Brain (organoid and tissue), 16 donors: ENCODE measurements at places on chromosomes 2 and 18.
A peak's percentile ranks its signal among the peaks of the same experiment; 100 is the strongest.

- DNase-seq: no peak
Observed at GRCh38 chr2:119674711-119675500, 4.1 kb upstream of the TMEM177 start.

DNA sequence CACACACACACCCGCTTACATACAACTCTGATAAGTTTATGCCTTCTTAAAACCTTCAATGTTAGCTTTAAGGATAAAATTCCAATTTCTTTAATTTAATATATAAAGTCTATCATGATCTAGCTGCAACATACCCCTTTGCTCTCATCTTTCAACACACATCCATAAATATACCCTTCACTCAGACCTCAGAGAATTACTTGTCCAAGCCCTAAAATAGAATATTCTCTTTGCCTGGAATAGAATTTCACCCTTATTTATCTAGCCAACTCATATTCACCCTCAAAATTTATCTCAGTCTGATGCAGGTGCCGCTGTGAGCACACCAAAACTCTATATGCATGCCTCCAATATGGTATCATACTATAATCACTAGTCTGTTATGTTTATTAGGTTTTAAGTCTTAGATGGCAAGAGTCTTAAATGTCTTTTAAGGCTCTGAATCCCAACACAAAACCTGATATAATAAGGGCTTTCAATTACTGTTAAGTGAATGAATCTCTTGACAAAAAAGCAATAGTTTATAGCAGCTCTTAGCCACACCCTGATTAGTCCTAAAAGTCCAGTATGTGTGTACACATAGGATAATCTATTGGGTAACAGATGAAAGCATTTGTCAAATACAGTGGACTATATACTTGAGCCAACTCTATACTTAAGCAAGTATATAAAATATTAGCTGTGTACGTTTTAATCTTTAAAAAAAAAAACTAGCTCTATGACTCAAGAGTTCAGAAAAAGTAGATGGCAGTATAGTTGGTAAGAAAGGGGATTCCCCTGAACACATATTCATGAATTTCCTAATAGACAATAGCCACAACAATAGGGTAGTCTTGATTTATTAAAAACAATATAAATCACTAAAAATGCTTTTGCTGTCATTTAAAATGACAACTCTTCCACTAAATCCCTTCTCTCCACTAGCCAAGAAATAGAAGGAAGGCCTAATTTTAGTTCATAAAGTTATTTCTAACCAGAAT is 144.5 kb downstream of the EXOC6B start:
- no peak for DNase-seq

DNA sequence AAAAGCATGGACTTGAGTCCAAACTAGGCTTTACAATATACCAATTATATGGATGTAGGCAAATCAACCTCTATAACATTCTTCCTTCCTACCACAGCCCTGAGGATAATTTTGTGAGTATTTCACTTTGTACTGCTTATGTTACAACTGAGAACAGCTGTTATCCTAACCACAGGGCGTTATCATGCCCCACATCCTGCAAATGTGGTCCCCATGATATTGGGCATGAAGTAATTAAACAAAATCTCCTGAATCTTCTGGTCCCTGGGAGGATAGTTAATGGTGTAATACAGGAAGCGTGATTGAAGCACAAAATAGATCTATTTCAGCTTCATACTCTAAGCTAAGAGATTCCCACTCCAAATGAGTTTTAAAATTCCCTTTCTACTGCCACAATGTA is 223.6 kb downstream of the CDH20 start:
- DNase-seq: peak; percentile 36

- no peak for DNase-seq
Observed at GRCh38 chr2:157793053-157793612, 83.0 kb downstream of the ACVR1 start.

DNA sequence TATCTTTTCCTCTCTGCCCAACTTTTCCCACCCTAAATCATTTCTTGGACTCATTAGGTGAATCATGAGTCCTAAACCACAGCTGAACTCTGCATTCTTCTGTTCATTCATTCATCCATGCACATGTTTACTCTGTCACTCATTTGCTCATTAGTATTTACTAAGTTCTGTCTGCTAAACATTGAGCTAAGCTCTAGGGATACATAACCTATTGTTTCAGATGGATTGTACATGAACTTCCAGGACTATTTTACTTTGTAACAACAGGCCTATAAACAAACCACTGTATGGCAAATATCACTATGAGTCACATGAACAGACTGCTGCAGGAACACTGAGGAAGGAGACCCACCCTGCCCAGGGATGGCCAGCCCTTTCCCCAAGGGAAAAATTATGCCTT is 14.6 kb upstream of the DYNC2LI1 start:
- no peak for DNase-seq

DNA sequence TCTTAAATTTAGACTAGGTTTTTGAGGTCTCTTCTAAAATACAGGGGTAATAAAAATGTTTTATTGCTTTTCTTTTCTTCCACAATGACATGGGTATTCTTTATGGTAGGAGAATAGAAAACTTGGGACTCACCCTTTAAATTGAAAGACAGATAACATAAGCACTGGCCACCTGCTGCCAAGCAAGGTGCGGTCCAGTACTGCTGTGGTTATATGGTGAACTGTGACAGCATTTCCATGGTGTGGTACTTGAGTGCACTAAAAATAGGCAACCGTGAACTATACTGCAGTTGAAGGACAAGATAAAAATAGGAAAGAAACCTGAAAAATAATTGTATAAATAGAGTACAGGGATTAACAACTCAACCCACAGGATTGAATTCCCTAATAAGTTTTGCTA is 54.4 kb upstream of the GRB14 start:
- DNase-seq: no peak

- DNase-seq: peak; percentile 46
Observed at GRCh38 chr2:45874344-45874743, 222.9 kb downstream of the PRKCE start.

GRCh38 chr2:168816369-168816768 is 13.9 kb downstream of the NOSTRIN start:
- no peak for DNase-seq

DNA sequence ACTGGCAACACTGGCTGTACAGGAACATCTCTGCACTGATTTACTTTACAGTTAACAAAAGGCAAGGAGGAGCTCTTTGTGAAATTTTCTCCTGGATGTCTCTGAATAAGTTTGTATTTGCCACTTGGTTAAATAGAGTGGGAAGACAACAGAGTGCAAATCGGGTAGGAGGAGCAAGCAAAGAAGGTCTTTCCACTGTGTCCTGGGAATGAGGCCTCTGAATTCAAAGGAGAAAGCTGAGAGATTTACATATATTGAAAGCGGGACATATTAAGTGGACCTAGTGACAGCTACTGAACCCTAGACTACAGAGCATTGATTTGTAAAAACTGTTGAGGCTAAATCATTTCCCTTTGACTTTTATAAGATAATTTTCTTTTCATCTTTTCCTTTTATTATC is 117.4 kb upstream of the CHRNA1 start:
- DNase-seq: peak; percentile 13

GRCh38 chr2:34991508-34992274 is 1363.9 kb upstream of the CRIM1 start:
- no peak for DNase-seq

- no peak for DNase-seq
Observed at GRCh38 chr2:219513787-219514186, 495 bp upstream of the ASIC4 start.

- no peak for DNase-seq
Observed at GRCh38 chr2:154194909-154195643, 323.4 kb downstream of the GALNT13 start.

DNA sequence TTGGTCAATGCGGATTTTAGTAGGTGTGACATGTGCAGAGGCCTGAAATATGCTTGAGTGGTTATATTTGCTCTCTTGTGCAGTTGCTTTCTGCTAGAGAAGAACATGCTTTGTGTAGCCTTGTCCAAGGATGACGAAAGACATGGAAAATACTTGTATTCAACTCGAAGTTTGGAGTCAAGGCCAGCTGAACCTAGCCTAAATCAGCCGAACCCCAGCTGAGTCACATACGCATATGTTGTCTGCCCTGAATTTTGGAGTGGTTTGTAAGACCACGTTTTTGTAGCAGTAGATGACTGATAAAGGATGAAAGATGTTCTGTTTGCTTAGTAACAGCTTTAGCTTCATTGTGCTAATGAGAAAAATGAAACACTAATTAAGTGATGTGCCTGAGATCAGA is 22.5 kb upstream of the SPAG16 start:
- no peak for DNase-seq

GRCh38 chr2:42127425-42128424 is 41.4 kb upstream of the EML4 start:
- peak; percentile 75 for DNase-seq

- peak; percentile 85 for DNase-seq
Observed at GRCh38 chr2:229713371-229714079, 830 bp downstream of the DNER start.

DNA sequence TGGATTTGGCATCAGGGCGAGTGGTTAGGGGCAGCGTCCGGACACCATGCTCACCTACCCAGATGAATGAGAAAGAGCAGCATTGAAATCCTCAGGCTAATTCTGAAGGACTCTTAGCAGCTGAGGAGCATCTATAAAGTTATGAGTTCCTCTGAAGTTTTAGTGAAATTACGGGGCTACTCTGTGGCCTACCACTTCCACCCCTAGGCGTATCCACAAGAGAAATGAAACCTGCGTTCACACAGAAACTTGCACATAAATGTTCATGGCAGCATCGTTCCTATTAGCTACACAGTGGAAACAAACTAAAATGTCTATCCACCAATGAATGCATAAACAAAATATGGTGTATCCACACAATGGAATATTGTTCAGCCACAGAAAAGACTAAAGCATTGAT is 98.0 kb downstream of the GBX2 start:
- DNase-seq: no peak

- DNase-seq: no peak
Observed at GRCh38 chr2:154692927-154693326, 5.6 kb upstream of the KCNJ3 start.

DNA sequence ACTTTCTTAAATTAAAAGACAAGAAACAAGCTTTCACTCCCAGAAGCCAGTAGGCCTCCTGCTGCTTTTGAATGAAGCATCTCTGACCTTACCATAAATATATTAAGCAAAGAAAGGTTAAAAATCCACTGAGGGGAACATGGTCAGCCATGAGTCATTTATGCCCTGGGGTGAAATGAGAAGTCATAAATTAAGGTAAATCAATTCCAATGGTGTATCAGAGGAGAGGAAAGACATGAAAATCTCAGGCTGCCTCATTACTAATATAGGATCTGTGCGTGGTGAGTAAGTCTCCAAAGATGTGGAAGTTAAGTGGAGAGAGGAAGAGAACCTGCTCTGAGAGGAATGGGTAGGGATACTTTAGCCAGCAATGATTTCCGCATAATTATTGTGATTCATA is 292.3 kb upstream of the CHAC2 start:
- DNase-seq: no peak

- no peak for DNase-seq
Observed at GRCh38 chr18:77001979-77002378, 130.6 kb downstream of the MBP start.

- no peak for DNase-seq
Observed at GRCh38 chr2:189142893-189143759, 36.4 kb downstream of the COL5A2 start.

- no peak for DNase-seq
Observed at GRCh38 chr2:62814123-62814522, 108.6 kb downstream of the EHBP1 start.

DNA sequence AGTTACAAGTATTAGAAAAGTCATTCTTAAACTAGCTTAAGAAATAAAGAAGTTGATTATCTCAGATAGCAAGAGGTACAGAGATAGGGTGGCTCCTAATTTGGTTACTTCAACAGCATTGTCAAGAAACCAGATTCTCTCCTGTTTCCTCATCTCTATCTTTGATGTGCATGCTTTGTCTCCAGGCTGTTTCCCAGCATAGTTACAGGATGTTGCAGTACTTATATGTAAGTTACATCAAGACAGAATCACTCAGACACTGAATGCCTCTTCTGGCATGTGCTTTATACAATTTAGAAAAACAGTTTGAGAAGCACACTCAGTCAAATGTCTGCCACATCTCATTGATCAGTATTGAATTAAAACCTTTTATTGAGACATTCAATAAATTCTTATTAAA is 189.5 kb upstream of the UBE2E3 start:
- peak; percentile 2 for DNase-seq

DNA sequence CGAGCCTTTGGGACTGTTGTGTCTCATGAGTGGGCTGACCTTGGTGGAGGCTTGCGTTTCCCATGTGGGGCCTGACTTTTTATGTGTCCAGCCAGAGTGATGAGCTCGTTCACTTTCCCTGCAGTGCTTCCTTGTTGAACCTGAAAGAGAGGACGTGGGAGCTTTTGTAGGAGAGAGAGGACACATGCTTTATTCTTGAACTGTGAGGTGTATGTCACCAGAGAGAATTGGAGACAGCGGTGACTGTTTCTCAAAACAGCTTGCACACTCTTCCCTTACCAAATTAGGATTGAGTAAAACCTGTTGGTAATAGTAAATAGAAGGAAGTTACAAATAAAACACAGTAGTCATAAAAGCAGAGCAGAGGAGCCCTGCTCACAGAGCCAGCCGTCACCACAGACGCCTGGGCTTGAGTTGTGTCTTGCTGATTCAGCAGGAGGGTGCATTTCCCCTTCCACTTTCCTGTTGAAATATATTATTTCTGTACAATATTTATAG is 60.7 kb downstream of the INPP4A start:
- no peak for DNase-seq

DNA sequence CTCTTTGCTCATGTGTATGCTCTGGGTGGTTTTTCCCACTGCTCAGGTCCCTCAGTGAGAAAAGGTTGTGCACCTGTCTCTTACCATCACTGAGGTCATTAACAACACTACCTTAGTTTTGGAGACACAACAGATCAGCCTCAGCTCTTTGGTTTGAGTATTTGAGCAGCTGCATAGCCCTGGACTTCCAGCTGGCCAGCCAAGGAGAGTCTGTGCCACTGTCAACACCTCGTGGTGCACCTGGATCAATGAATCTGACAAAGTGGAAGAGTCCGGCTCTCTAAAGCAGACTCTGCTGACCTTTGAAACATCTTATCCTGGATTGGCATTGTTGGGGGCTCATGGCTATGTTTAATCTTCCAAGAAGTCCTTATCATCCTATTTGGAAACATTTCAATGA is 30.0 kb downstream of the SERPINB8 start:
- no peak for DNase-seq

- DNase-seq: no peak
Observed at GRCh38 chr18:22219568-22220355, 50.4 kb downstream of the GATA6 start.

GRCh38 chr2:59920307-59920706 is 633.1 kb downstream of the BCL11A start:
- DNase-seq: no peak

- DNase-seq: no peak
Observed at GRCh38 chr18:33700513-33700976, 122.5 kb downstream of the ASXL3 start.
